8988T (cell line): ENCODE measurements at places on chromosomes 3 and 15.
A peak's percentile ranks its signal among the peaks of the same experiment; 100 is the strongest.

DNA sequence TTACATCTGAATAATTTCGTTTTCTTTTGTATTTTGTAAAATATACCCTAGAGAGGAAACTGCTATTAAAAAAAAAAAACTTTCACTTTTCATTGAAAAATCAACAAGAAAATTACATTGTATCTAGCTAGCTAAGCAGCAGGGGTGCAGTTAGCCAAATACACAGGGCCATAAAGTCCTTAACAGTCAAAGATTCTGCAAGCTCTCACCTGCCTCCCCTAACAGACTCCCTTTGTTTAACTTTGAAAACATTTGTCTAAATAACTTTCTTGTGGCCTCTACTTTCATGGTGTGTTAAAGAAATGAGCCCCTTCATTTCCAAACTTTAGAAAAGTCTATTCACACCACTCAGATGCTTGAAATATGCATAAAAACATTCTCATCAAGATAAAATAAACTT is 23.3 kb downstream of the CBLB start:
- no peak for DNase-seq

DNA sequence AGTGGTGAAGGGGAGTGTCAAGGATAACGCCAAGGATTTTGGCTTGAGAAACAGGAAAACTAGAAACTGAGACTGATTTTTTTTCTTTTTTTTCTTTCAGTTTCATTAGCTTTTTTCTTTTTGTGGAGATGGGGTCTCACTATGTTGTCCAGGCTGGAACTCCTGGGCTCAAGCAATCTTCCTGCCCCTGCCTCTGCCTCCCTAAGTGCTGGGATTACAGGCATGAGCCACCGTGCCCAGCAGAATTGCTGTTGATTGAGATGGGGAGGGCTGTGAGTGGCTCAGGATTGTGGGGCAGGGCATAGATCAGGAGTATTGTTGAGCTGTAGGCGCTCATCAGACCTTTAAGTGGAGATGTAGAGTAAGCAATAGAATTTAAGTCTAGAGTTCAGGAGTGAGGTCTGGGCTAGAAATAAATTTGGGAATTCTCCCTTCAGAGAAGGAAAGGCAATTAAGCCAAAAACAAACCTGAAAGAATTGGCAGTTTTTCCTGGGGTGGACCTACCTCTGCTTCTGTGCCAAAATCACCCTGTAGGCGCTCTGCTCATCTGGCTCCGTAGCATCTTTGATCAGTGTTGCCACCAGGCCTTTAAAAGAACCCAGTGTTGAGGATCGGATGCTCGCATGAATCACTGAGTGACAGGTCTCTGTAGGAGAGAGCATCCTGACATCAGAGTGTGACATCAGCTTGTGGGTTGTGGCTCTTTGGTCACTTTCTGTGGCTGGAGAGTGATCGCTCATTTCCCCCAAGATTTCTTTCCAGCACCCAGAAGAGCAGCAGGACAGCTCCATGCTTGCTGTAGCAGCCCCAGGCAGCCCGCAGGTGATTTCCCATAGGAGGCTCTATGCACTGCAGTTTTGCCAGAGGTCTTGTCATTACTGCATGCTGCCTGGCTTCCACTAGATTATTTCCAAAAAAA is 15.8 kb downstream of the ABHD17C start:
- DNase-seq = no peak

GRCh38 chr15:51200792-51201191 is 106.1 kb upstream of the TNFAIP8L3 start:
- DNase-seq = no peak

DNA sequence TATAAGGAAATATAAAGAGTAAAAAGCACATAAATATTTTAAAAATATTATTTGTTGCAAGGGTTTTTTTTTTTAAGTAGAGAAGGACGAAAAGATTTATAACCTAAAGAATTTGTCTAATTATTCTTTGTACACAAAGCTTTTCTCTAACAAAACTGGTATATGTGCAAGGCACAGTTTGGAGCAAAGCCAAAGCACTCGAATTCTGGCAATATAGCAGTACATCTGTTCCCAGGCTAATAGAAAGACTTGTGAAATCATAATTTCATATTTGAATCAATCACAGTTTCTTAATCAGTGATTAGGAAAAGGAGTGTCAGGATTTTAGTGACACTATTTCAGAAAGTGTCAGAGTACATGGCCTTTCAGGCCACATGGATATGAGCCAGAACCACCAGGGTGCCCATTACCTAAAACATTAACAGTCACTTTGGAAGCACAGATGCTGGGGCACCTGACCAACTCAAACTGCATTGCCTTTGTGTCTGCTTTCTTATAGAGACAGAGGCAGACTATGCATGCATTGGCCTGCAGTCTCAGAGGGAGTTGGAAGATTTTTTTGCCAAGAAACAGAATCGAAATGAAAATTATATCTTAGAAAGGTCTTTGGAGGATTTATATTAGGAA is 651.8 kb upstream of the SGO1 start:
- no peak for DNase-seq

DNA sequence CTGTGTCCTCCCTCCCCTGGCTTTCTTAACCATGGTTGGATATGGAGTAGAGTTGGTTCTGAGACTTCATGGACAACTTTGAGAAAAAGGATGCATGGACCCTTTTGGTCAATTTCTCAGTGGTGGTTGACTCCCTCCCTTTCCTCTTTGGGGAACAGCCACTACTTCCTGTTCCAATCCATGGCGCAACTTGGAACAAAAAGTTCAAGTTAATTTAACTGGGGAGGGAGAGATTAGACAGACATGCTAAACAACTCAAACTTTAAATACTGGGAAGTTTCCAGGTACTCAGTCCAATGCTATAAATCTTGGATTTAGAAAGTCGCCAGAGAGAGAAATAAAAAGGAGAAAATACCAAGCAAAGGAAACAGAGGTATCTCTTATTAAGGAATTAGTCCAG is 202.2 kb downstream of the PDZRN3 start:
- no peak for DNase-seq

DNA sequence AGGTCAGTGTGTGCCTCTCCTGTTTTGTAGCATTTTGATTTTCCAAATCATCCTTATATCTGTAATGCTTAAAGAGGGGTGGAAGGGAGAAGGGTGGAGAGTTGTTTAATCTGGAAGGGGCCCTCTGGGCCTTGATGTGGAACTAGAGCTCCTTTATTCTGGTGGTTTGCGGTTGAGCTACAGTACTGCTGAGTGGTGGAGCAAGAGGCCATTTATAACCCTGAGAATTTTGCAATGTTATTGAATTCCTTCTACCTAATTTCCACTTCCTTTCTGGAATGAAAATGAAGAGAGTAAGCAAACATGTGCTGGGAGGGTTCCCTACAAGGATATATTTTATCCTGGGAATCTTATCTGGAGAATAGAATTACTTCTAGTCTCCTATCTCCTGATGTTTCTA is 35.3 kb upstream of the TUBGCP5 start:
- no peak for DNase-seq

GRCh38 chr3:59731943-59732342 is 682.1 kb upstream of the CFAP20DC start:
- DNase-seq = no peak

DNA sequence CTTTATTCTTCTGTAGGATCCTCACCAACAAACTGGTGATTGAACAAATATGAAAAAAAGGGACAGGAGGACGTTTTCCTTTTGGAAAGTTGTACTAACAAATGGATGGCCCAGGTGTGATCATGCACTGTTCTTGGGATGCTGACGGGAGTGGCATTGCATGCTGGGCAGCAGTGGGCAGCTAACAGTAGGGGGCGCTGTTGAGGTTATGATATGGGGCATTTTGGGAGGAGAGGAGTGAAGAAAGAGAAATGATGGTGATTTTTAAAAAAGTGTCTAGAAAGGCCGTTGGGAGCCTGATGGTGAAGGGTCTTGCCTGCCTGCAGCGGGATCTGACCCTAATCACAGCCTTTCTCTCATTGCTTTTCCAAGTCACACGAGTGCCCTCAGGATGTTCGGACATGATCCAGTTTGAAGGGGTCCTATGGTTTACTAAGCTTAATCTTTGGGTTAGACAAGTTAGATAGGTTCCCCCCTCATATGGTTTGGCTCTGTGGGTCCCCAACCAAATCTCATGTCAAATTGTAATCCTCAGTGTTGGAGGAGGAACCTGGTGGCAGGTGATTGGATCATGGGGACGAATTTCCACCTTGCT is 46.2 kb upstream of the PRTG start:
- peak; percentile 15 for DNase-seq

DNA sequence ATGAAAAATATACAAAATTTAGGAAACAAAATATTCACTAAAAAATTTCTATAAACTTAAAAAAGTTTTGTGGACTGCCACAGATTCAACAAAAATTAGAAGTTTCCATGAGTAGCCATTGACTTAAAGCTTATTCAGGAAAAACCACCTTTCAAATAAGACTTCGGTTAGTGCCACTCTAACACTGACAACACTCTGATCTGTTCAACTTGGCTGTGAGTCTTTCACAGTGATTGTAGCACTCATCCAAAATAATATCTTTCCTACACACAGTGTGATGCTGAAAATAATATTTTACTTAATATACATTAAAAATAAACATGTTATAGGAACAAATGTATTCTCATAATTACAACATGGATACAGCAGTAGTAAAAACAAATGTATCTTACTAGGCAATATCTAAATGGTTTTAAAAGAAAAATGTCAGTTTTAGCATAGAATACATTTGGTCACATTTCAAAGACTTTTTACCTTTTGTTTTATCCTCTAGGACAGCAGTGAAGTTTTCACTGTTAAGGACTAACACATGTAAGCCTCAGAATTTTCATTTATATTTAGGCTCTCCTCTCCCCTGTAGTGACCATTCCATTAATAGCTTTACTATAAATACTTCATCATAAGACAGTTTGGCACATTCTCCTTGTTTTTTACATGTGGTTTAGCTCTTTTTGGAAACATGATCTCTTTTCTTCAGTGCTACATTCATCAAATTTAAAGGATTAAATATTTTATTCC is at the start of gene ASB14:
Gene ASB14 (minus strand): TSS at position 527 of the 738 bp plus-strand sequence. CDS start 652 bp downstream, outside the sequence.
- DNase-seq = no peak
